ENCODE measurements at places on chromosomes 7 and 10.

- no peak for DNase-seq
Measured at GRCh38 chr10:97086530-97086929, 99.2 kb downstream of the SLIT1 start.

DNA sequence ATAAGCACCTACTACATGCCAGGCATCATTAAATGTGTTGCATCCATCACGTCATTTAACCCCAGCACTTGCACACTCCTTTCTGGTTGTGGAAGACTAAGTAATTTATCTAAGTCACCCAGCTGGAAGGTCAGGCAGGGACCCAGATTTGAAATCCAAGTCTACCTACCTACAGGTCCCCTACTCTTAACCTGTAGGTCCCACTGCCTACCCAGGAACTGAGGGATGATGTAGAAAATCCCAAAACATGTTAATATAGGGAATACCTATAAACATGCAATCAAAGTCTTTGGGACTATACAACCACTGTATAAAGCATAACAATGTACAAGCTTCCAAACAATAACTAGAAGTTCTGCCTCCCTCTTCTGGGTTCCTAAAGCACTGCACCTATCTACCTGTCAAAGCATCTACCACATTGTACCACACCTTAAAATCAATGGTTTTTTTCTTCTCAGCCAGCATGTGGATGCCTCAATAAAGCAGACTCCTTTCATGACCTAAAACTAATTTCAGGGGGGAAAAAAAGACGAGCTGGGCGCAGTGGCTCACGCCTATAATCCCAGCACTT, 5.6 kb downstream of the IL6 start:
- no peak for DNase-seq

DNA sequence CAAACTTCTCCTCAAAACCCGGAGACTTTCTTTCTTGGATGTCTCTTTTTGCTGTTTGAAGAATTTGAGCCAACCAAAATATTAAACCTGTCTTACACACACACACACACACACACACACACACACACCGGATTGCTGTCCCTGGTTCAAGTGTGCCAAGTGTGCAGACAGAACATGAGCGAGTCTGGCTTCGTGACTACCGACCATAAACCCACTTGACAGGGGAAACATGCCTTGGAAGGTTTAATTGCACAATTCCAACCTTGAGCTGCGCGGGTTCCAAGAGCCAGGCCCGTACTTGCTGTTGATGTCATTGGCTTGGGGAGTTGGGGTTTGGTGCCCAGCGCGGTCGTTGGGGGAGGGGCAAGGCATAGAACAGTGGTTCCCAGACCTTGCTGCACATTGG, 1.7 kb downstream of the EGFR start:
- DNase-seq = no peak

- DNase-seq = no peak
Measured at GRCh38 chr10:26334232-26334931, 103.8 kb upstream of the APBB1IP start.

GRCh38 chr7:94874036-94874785, 33.2 kb upstream of the PPP1R9A start:
- DNase-seq = no peak

DNA sequence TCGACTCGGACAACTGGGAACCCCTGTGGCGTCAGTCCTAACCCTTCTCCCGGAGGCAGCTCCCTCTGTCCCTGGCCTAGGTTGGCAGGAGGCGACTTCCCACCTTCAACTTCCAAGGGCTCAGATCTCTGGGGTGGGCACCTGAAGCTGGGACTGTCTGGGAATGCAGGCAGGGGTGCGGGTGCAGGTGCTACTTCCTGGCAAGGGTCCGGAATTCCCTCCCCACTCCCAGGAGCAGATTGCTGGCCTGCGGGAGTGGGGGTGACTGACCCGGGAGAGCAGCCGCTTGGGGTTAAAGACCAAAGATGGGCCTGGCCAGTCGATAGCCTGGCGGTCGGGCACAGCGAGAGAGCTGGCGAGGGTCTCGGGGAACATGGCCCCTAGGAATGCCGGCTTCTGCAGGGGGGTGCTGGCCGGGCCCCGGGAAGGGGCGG, 387 bp downstream of the EPHA1 start:
- no peak for DNase-seq

DNA sequence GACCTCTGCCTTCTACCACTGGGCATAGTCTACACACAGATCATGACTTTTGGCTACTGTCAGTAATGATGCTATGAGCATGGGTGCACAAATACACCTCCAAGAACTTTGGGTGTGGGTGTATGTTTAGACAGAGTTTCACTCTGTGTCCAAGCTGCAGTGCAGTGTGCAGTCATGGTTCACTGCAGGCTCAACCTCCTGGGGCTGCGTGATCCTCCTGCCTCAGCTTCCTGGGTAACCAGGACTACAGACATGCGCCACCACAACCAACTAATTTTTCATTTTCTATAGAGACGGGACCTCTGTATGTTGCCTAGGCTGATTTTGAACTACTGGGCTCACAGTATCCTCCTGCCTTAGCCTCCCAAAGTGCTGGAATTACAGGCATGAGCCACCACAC, 194.4 kb downstream of the NSUN6 start:
- no peak for DNase-seq

DNA sequence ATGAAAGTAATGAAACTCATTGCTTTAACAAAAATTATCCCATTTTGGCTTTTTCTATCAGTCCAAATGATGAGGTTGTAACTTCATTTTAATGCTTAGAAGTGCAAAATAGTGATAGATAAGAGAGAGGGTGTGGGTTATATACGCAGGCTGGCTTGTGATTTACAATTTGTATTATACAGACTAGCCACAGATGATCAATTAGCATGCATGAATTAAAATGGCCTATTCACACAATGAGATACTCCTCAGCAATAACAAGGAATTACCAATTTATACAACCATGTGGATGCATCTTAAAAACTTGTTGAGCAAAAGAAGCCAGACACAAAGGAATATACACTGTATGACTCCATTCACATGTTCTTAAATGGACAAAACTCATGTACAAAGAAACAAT, 45.4 kb upstream of the JAZF1 start:
- no peak for DNase-seq

- DNase-seq = peak; percentile 10
Measured at GRCh38 chr10:123583639-123584418, 82.3 kb upstream of the GPR26 start.

- DNase-seq = no peak
Measured at GRCh38 chr7:127976738-127977120, 54.5 kb downstream of the LRRC4 start.

GRCh38 chr7:33986951-33987947, 81.9 kb downstream of the BMPER start:
- DNase-seq = no peak

- no peak for DNase-seq
Measured at GRCh38 chr7:150739033-150739432, 1.8 kb downstream of the GIMAP5 start.

GRCh38 chr7:156963472-156963871, 14.0 kb downstream of the NOM1 start:
- no peak for DNase-seq

GRCh38 chr10:11328264-11329061, 283.0 kb downstream of the USP6NL start:
- DNase-seq = no peak

- DNase-seq = no peak
Measured at GRCh38 chr7:117870448-117871130, 2.7 kb downstream of the CTTNBP2 start.

DNA sequence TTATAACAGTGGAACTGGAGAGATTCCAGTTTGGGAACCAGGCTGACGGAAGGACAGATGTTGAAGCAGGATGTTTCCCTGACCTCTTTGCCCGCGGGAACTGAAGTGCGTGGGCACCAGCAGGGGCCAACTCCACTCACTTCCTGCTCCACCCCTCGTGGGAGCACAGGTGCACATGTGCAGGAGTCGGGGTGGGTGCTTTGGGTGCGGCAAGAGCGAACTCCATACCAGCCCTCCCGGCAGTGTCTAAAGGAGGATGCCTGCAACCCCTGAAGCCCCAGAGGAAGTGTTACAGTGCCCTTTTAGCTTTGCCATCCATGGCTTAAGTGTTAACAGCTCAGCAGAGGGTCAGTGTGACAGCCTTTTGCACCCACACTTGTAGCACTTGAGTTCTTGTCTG, 27.4 kb upstream of the UBE3C start:
- DNase-seq = no peak

Measured in stimulated activated CD4-positive, alpha-beta T cell treated with anti-CD3 and anti-CD28 coated beads, TNF-alpha, amount 100 ng/mL, for 48 hours (primary cell).